Stimulated activated CD8-positive, alpha-beta memory T cell treated with anti-CD3 and anti-CD28 coated beads, Interleukin-7, amount 100 ng/mL, for 4 hours (primary cell): ENCODE measurements at places on chromosomes 1 and 21.

GRCh38 chr1:2556678-2557481 lies 709 bp downstream of the TNFRSF14 start:
- no peak for DNase-seq

DNA sequence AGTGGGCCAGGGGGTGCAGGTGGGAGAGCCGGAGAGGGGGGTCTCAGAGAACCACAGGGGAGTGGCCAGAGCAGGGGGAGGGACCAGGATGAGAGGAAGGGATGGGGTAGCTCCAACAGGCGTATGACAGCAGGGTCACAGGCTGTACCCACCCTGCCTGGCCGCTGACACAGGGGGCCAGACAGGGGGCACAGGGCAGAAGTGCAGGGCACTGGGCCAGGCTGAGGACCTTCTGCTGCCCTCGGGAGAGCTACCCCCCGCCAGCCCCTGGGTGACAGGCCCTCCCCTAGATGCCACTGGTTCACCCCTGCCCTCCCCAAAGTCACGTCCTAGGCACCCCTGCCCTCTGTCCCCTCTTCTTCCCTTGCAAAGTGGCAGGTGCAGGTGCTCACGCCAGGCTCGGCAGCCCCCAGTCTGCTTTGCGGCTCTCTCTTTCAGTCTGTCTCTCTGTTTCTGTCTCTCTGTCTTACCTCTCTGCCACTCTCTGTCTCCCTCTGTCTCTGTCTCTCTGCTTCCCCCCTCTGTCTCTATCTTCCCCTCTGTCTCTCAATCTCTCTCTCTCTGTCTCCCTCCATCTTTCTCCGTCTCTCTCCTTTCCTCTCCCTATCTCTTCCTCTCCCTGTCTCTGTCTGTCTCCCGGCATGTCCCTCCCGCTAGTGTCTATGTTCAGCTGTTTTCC lies 48.5 kb downstream of the WNT9A start:
- no peak for DNase-seq

DNA sequence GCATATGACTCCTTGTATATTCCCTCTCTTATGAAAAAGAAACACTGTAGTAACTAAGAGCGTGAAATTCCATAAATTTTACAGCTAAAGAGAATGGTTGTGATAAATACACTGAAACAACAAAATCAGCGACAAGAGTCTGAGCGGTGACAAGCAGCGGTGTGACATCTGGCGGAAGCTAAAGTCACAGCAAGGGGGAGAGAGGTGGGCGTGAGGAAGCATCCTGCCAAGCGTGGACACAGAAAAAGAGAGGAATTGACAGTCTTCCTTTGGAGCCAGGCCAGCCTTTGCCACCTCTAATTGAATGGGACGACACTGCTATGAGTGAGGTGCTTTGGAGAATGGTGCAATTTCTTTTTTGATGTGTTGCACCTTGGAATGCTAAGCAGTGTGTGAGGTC lies 25.9 kb downstream of the PSMB2 start:
- DNase-seq: no peak

- DNase-seq: no peak
Measured at GRCh38 chr1:88433556-88433955, 250.5 kb upstream of the PKN2 start.

DNA sequence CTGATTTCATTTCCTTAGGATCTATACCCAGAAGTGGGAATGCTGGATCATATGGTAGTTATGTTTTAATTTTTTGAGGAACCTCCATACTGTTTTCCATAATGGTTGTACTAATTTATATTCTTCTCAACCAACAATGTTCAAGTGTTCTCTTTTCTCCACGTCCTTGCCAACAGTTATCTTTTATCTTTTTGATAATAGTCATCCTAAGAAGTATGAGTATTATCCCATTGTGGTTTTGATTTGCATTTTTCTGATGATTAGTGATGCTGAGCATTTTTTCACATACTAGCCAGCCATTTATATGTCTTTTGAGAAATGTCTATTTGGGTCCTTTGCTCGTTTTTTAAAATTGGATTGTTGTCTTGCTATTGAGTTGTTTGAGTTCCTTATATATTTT lies 38.5 kb downstream of the ABCD3 start:
- DNase-seq: no peak

DNA sequence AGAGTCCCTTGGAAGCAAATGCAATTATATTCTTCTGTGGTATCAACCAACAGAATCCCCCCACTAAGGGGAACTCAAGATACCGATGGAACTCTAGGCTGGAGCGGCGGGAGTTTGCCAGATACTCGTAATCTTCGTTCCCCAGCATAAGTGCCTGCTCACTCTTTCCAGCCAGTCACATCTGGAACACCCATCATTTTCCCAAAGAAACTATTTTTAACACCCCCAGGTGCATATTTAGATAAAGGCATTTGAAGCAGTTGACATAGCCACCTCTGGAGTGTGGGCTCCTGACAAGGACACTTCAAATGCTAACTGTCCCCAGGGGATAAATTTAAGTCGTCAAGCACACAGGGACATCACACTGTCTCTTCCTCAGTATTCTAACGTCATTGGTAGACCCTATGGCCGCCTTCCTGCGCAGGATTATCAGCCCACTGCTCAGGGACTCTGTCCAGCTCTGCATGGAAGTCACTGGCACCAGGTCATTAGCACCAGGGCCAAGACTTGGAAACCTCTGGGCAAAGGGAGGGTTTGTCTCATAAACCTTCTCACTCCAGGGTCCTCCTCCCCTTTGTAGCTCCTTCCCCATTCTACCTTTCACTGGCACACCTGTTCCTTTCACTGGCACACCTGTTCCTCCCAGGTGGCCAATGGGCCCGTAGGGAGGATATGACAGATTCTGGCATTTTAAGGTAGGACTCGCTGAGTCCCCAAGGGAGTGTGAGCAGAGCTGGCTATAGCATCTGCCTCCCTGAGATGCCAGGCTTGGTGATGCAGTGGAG lies 48.8 kb downstream of the H3-3A start:
- DNase-seq: no peak

- DNase-seq: no peak
Measured at GRCh38 chr1:15124362-15125100, 29.0 kb upstream of the TMEM51 start.

- DNase-seq: no peak
Measured at GRCh38 chr1:183291802-183292514, 105.9 kb downstream of the LAMC2 start.

DNA sequence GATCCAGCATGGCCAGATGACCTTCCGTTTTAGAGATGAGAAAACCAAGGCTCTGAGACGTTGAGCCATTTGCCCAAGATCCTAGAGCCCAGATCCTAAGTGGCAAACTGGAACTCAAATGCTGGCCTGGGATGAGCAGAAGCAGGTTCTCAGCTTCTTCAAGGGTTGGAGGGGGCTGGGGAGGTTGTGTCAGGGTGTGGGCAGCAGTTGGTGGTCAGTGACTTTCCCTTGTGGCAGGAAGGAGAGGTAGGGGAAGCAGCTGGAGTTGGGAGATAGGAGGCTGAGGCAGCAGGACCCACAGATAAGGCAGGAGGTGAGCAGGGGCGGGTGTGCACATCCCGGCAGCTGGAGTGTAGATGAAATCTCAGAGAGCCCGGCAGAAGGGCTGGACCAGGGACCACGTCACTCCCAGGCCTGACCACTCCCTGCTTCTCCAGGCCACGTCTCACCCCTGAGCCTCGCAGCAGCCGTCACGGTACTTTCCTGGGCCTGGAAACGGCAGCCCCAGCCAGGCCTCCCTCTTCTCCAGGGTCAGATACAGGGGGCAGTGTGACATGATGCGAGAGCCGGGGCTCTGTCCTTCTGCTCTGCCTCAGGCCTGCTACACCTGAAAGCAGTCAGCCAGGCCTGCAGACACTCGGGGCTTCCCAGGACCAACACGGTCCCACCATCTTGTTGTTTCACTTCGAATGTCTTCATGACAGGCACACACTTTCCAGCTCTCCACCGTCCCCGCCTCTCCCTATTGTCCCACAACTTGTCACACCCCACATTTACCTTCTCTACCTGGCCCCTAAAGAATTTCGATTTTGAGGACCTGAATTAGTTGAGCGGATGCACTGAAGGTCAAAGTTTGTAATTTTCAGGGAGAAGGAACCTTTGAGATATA lies 11.5 kb upstream of the LAPTM5 start:
- DNase-seq: no peak

DNA sequence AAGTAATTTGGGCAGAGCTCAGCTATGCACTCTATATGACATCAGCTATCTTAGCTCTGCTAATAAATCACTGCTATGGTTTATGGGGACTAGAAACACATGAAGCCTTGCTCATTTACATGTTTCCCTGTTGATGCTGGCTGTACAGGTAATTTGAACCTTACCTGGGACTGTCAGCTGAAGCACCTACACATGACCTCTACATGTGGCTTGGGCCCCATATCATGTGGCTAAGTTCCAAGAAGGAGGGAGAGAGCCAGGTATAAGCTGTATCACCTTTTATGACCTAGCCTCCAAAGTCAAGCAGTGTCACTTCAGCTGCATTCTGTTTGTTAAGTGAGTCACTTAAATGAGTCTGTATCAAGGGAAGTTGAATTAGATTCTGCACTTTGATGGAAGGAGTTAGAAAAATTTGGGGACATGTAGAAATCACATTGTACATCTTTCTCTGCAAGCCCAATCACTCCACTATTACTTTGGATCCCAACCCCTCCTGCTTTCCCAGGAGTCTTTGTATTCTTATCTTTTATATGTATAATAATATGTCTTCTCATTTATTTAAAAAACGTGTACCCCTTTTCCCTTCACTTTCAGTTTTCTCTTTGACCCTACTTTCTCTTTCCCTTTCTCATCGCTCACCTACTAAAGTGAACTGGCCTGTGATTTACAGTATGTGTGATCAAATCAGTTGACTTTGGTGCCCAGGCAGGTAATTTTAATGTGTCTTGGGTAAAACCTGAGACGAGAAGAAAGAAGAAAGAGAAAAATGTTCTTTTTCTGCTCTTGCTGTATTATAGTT lies 53.4 kb upstream of the PRKACB start:
- no peak for DNase-seq

- DNase-seq: no peak
Measured at GRCh38 chr1:4267381-4268261, 367.5 kb upstream of the C1orf174 start.

DNA sequence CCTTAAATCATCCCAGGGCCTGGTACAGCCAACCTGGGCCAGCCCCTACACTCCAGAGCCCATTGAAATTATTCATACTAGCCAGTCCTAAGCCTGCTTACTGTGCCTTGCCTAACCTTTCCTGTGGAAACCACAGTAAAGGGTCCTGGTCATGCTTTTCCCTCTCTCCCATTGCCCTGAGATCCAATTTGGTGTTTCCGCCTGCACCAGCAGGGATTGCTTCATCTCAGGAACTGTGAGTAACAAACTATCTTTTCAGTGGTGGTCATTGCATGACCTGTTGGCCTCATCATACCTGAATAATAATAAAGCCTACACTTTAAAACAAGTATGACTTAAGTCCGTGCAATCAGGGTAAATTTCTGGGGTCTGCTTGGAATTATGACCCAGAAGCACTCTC lies 18.7 kb upstream of the GALNT2 start:
- DNase-seq: no peak

DNA sequence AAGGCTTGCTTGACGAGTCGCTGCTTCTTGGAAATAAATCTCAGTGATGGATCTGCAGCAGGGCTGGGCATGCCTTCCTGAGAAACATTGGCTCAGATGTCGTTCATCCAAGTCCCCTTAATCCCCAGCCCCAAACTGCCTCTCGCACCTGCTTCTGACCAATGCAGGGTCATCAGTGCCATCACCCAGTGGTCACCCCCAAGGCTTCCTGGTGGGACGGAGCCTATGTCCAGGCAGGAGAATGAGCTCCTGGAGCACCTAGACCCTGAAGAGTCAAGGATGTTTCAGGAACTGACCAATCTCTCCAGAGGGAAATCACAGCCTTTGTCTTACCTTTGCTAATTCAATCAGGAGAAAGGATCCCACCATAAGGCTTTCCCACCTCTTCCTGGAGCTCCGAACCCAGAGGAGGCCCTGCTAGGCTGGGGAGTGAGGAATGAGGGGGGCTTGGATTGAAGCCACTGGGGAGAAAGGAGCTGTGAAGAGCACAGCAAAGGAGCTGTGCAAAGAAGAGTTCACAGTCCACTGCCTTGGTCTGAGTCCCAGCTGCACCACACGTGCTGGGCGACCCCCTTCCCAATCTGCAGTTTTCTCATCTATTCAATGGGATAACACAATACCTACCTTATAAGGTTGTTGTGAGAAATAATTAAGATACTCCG lies 416.1 kb downstream of the NPHP4 start:
- DNase-seq: no peak

DNA sequence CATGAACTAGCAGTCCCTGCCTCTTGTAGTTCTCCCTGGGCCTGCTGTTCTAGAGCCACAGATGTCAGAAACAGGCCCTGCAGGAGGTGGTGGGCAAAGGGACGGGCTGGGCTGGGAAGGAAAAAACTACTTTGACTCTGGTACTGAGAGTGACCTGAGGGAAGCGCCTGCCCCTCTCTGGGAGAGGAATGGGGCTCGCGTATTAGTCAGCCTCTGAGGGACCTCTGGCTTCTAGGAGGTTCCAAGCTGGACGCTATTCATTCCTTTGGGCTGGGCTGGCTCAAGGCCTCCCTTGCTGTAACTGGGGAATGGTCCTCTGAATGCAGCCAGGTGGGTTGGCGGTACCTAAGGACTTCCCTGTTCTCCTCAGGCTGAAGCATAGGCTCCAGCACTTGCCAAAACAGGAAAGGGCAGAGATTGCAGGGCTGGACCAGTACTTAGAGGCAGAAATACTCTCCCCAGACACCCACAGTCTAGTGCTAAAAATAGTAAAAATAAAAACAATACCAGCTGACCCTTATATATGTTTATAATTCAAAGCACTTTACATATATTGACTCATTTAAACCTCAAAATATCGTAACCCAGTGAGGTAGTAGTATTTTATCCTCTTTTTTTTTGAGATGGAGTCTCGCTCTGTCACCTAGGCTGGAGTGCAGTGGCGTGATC lies 7.1 kb downstream of the POMGNT1 start:
- DNase-seq: no peak

- DNase-seq: no peak
Measured at GRCh38 chr1:166184897-166185296, 18.1 kb upstream of the FAM78B start.

- DNase-seq: no peak
Measured at GRCh38 chr1:109677459-109677858, 9.6 kb downstream of the GSTM2 start.

GRCh38 chr1:240575981-240576662 lies 35.8 kb downstream of the GREM2 start:
- DNase-seq: no peak

DNA sequence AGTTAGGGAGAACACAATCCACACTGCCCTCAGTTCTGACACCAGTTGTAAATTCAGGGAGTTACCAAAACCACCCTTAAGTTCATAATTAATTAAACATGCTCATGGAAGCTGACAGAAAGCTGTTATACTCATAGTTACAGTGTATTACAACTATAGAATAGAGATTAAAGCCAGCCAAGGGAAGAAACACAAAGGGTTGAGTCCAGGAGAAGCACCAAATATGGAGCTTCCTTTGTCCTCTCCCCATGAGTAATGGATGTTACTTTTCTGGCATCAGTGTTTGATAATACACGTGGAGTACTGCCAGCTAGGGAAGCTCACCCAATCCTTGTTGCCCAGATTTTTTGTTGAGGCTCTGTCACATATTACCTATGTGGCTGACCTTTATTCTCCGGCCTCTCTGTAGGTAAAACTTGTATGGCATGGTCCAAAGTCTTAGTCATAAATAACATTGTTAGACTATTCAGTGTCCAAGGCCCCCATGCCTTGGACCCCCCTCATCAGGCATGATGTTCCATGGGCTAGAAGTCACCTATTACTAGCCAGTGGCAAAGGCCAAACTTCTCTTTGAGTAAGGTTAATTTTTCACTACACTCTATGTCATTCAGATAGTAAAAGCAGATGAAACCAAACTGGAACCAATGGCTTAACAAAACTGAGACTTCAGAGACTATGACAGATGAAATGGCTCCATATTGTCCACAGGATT lies 175.7 kb downstream of the GPR52 start:
- DNase-seq: no peak
